ENCODE measurements at places on chromosomes 12 and 14. TPM values are rescaled to one million over a fixed set of nuclear protein-coding genes. Genes with fewer than 3 reads are reported as not detected.

The FOXN4 gene
- not detected for total RNA-seq

The PTPRO gene
- 8.5 TPM for total RNA-seq

The TMTC1 gene
- total RNA-seq, result 0.73 TPM

The TAS2R30 gene
- total RNA-seq, result 4.1 TPM

The DHH gene
- 0.76 TPM for total RNA-seq

The PTPRB gene
- total RNA-seq, result 0.24 TPM

The KRT75 gene
- not detected for total RNA-seq

The TOMM20L gene
- not detected for total RNA-seq

The UNC79 gene
- total RNA-seq, result 0.05 TPM

The GRIN2B gene
- total RNA-seq, result not detected

The OR11G2 gene
- total RNA-seq, result not detected

The PTPN6 gene
- 249 TPM for total RNA-seq

The RAPGEF3 gene
- total RNA-seq, result 1.3 TPM

Data from naive thymus-derived CD4-positive, alpha-beta T cell (primary cell).